ENCODE measurements at places on chromosomes 3 and 15.
A peak's percentile ranks its signal among the peaks of the same experiment; 100 is the strongest.

- no peak for DNase-seq
These were observed 25.0 kb upstream of the ACAP2 start for GRCh38 chr3:195467641-195468390.

DNA sequence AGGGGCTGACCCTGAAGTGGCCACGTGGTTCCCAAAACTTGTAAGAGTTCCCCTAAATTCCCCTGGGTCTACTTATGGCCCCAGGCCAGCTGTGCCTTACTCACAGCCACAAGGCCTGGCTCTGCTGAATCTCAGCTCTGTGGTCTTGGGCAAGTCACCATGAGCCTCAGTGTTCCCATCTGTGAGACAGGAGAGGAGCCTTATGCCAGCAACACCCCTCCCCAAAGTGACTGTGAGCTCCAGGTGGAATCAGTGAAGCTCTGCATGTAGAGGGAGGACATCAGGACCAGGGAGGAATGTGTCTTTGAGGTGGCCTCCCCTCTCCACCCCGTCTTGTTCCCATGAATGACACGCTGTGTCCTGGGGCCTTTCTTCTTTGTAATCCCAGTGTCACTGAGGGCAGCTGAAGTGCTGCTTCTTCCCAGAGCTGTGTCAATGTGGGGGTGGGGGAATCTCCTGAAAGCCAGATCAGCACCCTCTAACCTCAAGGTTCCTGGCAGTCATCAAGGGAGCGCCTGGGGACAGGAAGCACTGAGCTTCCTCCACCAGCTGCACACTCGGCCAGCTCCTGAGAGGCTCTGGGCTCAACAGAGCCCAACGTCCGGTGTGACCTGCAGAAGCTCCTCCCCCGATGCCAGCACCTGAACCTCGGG is 258.9 kb downstream of the UACA start:
- DNase-seq: no peak

GRCh38 chr3:26622621-26623418 is at the start of gene LRRC3B:
TSS of gene LRRC3B (plus strand) at chr3:26622772. CDS start at chr3:26709673, 86,901 bp downstream.
- no peak for DNase-seq

DNA sequence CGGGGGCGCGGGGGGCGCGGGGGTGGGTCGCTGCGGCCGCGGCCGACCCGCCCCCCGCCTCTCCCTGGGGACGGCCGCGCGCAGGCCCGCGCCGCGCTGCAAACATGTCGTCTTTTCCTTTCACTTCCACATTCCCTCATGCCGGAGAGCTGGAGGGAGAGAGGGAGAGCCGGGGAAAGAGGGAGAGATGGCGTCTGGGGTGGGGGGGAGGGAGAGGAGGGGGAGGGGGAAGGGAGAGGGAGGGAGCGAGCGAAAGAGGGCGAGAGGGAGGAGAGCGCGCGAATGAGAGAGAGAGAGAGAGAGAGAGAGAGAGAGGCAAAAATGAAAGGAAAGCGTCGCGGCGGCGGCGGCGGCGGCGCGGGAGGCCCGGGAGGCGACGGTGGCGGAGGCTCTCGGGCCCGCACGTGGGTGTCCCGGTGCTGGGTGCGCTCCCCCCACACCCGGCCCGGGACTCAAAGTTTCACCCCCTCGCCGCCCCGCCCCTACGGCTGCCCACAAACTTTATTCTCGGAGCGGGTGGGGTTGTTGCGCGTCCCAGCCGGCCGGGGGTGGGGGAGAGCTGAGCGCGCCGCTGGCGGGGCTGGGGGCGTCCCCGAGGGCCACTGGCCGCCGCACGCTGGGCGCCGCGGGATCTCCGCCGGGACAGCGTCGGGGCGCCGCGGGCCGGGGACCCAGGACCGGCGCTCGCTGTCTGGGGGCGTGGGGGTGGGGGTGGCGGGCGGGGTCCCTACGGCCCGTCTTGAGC is 731 bp downstream of the ZNF710 start:
- peak; percentile 66 for DNase-seq

GRCh38 chr3:129577925-129578786 is 28.3 kb downstream of the PLXND1 start:
- DNase-seq: no peak

DNA sequence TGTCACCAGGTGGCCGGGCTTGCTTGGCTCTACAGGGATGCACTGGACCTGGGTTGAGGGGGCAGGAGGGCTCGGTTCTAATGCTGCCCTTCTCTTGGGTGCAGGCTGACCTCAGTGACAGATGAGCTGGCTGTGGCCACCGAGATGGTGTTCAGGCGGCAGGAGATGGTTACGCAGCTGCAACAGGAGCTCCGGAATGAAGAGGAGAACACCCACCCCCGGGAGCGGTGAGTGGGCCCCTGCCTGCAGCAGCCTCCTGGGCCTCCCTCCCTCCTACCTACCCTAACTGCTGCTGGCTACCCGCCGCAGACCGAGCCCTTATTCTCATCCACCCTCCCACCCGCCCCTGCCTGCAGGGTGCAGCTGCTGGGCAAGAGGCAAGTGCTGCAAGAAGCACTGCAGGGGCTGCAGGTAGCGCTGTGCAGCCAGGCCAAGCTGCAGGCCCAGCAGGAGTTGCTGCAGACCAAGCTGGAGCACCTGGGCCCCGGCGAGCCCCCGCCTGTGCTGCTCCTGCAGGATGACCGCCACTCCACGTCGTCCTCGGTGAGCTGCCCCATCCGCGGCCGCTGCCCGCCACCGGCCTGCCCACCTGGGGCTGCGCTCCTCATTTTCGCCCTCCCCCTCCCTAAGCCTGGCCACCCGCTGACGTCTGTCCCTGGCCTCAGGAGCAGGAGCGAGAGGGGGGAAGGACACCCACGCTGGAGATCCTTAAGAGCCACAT is 5.6 kb downstream of the FES start:
- no peak for DNase-seq

DNA sequence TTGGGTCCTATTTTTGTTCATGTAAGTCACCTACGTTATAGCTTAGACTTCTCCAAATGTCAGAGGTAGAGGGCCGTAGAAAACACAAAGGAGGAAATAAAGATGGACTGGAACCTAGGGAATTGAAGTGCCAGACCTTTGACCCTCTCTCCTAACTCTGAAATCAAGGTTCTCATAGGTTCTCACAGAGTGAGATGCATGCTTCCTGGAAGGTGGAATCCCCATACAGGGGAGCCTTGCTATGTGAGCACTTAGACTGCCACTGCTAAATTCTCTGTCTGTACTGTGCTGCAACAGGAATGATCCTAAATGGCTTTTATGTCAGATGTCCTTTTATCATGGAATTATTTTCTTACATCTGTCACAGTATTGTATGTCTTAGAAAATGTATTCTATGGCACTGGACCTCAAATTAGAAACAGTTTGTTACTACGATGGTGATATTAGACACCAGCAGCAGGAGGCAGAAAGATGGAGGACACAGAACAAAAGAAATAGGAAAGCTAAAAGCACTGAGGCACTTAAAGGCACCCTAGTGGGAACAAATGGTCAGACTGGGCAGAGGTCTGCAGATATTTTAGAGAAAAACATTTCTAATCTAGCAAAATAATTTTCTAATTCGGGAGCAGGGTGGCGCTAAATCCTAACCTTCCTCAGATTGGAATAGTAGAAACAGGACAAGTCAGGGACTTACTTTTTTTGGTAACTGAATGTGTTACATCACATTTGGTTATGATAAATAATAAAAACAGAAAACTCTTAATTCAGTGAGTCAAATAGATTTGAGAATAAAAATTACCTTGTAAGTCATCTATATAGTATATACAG is 60.2 kb upstream of the CDAN1 start:
- no peak for DNase-seq

DNA sequence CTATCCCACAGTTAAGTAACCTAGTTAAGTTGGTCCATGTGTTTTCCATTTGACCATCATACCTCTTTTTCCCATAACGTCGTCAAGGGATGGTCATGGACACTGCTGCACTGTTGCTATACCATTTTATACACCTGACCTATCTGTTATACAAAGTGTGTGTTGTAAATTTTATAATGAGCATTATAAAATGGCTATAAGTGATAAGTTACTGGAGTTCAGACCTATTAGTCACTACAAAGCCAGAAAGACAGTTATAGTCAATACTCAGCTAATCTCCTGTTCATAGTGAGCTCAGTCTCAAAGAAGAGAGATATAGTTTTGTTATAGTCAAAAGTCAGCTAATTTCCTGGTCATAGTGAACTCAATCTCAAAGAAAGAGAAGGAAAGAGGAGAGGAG is 18.9 kb upstream of the CTNNB1 start:
- DNase-seq: no peak

GRCh38 chr3:148408667-148409066 is 289.0 kb upstream of the AGTR1 start:
- no peak for DNase-seq

DNA sequence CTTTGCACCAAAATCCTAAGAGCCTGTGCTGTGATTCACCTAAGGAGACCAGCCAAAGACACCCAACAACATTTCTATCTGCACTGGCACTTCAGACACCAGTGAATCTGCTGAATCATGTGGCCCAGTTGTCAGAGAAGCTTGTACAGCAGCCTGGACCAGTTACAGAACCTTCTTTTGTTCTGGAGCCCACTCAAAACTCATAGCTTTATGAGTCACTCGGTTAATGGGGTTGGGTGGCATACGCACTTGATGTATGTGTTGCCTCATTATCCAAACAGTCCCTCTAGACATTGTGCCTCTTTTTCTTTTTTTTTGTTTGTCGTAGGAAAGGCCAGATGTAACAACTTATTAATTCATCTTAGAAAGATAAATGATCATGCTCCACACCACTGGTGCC is 25.6 kb upstream of the GOLGA6L2 start:
- DNase-seq: no peak

DNA sequence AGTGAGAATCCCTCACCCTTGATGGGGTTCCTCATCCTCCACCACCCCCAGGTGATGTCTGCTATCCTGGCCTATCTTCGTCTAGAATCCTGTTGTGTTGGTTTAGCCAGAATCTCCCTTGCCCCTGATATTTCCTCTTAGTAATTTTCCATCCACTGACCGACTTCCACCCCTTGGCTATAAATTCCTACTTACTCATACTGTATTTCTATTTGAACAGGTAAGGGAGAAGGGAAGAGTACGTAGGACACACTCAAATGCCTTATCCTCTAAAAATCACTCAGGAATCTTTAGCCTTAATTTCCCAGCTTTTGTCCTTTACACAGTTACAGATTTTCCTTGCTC is 678 bp upstream of the TFG start:
- DNase-seq: no peak

- no peak for DNase-seq
These were observed 19.7 kb downstream of the ARL8B start for GRCh38 chr3:5141760-5142159.

- DNase-seq: peak; percentile 42
These were observed 45.5 kb downstream of the FILIP1L start for GRCh38 chr3:100068826-100069225.

DNA sequence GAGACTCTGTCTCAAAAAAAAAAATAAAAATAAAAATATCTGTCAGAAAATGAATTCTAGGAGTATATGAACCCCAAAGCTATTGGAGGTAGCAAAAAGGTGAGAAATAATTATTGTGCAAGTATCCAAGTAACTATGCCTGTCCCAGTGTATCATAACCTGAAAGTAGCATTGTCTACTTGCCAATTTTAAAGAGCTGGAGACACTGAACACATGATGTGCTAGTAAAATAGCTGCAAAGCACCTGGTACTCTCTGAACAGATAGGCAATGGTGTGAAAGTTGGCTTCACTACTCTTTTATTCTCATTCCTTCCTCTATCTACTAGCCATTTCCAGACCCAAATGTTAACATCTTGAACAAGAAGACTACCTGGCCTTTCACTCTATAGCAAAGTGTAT is 208.9 kb downstream of the FOXP1 start:
- no peak for DNase-seq

- DNase-seq: no peak
These were observed 78.5 kb upstream of the RBMS3 start for GRCh38 chr3:29202378-29202777.

- DNase-seq: no peak
These were observed 101.3 kb upstream of the CMC1 start for GRCh38 chr3:28139967-28140634.

DNA sequence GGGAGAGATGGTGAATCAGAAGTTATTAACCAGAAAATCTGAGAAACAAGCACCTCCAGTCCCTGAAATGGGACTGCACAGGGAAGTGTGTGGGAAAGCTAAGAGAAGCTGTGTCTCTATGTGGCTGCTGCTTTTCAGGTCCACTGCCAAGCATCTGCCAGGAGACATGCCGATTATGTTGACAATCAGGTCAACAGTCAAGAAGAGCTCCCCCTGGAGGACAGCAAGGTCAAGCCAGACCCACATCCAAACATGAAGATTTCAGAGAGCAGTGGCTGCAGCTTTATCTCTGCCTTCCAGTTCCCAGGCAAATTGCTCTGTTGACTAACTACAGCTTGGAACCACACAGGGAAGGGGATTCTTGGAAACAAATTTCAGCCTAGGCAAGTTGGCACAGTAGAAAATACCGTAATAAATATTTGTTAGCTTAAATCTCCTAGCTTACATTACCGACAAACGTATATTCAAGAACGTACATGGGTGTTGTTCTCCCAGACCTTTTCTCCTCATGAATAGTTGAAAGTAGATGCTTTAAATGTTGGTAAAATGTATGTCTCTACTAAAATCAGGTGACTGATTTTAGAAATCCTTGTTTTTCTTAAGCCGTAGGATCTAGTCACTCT is 394.5 kb upstream of the RARB start:
- peak; percentile 18 for DNase-seq

DNA sequence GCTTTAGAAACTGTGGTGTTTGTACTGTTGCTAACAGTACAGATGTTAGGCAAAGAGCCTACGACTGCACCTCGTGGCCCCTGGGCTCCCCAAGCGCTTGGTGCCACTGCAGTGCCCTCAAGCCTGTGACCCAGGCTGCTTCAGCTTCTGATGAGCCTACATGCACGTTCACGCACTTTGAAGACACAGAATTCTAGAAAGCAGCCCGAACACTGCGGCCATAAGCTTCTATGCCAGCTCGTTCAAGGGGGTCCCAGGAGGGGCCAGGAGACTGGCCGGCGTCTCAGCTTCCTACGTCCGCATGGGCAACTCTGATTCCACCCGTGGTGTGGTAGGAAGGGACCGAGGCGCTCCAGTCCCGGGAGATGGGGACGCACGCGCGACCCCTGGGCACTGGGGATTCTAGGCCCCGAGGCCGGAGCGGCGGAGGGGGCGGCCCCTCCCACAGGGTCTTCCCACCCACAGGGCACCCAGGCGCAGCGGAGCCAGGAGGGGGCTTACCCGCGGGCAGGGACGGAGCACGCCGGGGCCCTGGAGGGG is 653 bp downstream of the MYO5C start:
- DNase-seq: no peak

GRCh38 chr15:36075333-36075732 is 504.1 kb upstream of the CDIN1 start:
- no peak for DNase-seq

- DNase-seq: no peak
These were observed 774.7 kb upstream of the NECTIN3 start for GRCh38 chr3:110296885-110297284.

DNA sequence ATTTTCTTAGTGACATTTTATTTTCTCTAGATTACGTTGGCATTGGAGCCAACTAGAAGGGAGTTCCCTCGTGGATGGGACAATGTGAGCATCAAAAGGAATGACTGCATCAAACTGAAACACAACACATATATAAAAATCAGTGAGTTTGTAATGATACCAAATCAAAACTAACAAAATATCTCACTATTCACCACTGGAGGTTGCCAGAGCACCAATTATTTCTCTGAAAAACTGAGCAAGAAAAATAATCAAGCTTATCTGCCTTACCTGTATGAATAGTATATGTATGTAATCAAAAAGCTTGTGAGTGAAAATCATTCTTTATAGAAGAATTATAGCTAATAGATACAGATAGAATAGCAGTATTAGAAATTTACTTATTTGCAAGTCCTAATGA is 46.8 kb upstream of the OTOL1 start:
- DNase-seq: no peak

- no peak for DNase-seq
These were observed 714.3 kb upstream of the CFAP20DC start for GRCh38 chr3:59764171-59764570.

GRCh38 chr3:21670386-21670785 is 80.6 kb downstream of the ZNF385D start:
- peak; percentile 9 for DNase-seq

All from K562 (cell line).